CD4-positive, alpha-beta T cell treated with Interleukin-4 for 4 hours (primary cell): ENCODE measurements at places on chromosomes 7 and 10.
A peak's percentile ranks its signal among the peaks of the same experiment; 100 is the strongest.

GRCh38 chr7:144670218-144670617 lies 165.6 kb downstream of the TPK1 start:
- no peak for DNase-seq

DNA sequence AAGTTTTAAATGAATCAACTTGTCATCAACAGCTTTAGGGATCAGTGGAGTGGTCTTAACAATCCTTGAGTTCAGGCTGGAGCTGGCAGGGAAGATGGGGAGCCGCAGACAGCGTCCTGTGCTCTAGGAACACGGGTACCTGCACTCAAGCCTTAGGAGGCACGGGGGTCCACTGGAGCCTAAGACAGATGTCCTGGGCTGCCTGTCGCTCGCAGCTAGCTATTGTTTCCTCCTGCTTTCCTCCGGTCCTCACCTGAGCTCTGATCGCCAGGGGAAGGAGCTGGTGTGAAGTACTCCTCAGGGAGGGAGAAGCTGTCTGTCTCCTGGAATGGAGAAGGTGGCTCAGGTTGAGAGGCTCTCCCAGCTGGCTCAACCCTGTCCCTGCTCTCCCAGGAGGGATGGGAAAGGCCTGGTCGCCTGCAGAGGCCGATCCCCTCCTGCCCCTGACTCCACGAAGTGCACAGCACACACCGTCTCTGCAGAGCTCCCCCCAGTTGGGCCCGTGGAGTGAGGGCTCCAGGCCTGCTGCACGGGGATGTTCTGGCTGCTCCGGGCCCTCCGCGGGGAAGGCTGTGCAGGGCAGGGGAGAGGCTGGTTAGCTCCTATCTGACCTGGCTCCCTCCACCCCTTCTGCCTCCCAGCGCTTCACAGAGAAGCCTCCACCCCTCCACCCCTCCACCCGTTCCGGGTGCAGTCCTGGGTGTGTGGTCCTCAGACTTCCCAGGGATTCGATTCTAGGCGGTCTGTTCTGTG lies 14.5 kb upstream of the PYROXD2 start:
- no peak for DNase-seq

- DNase-seq = no peak
Observed at GRCh38 chr10:99370993-99371392, 41.8 kb downstream of the CNNM1 start.

GRCh38 chr7:129875745-129876411 lies 76.9 kb downstream of the UBE2H start:
- DNase-seq = no peak

GRCh38 chr10:124878457-124878739 lies 63.5 kb upstream of the ZRANB1 start:
- no peak for DNase-seq

DNA sequence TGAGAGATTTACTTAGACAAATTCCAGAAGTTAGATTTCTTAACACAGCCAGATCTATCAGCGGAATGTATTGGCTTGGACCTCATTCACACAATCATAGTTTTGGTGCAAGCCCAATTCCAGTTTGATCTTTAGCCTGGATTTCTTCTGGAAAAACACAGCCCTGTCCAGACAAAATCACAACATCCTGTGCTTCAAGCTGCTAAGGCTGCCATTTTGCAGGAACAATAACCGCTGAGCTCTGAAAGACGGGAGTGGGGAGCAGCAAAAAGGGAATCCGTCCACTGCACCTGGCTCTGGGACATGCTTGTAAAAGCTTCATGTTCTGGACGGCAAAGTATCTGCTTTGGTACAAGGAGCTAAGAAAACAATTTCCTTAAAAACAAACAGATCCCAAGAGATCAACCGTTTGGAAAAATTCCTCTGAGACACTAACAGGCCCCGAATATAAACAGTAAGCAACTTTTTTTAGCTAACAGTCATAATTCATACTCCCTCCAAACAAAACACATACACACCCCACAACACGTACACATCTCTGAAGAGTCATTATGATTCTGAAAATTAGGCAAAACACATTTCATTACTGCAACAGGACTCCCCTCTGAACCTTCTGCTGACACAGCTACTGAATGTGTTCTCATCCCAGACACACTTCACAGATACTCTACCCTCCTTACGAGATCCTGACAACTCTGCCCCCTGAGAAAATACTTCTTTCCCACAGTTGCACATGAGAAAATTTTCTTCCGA lies 32.4 kb downstream of the ITIH5 start:
- no peak for DNase-seq

- DNase-seq = no peak
Observed at GRCh38 chr7:99461221-99461620, 4.7 kb downstream of the ATP5MF start.

DNA sequence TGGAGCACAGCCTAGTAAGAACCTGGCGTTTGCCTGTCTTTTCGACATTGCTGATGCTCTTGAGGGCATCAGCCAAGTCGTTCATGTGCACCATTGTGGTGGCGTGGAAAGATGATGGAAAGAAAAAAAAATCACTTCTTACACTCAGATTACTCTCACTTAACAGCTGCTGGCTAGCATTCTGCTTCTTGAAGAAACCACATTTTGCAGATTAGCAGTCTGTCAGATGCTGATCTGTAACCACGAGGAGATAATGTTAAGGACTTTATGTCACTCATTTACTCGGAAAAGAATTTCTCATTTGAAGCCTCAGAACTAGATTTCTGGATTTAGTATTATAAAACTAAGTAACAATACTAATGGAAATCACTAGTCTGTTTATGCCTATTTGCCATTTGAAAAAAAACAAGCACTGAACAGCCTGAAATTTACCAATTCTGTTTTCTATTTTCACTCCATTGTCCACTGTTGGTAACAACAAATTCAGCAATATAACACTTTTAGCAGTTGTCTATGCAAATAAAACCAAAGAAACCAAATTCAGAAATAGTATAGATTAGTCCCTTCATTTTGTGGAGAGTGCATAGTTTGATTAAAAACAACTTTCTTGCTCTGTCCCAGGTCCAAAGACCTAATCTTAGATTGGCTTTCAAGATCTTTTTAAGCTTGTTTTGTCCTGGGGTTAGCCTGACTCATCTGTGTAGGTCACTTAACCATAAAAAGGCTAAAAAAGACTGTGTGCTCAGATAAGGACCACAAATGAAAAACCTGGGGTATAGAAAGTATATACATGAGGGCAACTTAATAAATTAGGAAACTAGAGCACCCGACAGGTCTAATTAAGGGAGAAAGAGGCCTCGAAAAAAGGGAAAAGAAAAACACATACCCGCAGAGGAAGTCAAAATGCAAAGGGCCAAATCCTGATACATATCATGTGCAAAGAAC lies 67.5 kb downstream of the NT5C2 start:
- DNase-seq = no peak

DNA sequence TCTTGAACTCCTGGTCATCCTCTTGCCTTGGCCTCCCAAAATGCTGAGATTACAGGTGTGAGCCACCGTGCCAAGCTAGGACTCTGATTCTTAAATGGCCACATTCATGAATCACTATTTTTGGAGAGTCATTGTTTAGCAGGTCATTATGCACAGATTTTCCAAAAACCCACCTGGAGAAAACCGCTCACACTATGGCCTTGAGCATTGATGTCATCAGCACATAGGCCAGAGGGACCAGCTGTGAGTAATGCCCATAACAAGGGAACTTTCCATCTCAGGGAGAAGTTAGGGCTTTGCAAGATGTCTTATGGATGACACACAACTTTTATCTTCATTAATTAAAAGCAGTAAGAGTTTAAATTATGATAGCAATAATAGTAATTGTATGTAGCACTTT lies 86.4 kb upstream of the KIF5B start:
- DNase-seq = no peak

DNA sequence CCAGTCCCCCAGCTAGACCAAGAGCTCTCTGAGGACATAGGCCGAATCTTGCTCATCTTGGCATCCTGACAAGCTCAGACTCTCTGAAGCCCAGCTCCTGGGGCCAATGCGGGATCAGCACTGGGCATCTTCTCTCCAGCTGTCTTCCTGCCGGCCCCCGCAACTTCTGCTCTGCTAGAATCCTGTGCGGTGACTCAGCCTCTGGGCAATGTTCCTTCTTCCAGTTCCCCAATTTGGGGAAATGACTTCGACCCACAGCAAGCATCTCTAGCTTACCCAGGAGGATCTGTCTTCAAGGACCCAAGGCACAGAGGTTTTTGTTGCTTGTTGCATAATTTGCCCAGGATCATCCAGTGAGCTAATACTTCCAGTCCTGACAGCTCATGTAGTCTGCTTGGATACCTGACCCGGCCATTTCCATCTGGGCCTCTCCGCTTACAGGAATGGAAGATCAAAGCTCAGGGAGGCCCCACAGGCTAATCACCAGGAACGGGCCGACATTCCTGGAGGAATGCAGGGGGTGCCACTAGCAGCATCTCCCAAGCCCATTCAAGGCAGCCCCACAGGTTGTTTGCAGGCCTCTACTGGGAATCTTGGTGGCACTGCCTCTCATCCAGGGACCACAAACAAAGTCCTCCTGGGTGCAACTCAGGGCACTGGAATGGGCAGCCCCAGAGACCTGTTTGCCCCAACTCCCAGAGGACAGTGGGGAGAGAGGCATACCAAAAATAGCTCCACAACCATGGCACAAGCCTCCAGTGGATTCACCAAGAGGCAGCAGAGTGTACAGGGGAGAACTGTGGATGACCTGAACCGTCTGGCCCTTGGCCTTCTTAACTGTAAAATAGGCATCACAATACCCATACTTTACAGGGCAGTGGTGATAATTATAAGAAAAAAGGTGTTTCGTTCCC lies 151.9 kb downstream of the NEURL1 start:
- peak; percentile 13 for DNase-seq

- no peak for DNase-seq
Observed at GRCh38 chr10:72265508-72265907, 8.2 kb upstream of the DDIT4 start.

- no peak for DNase-seq
Observed at GRCh38 chr7:150370612-150371071, 2.0 kb downstream of the REPIN1 start.

- DNase-seq = no peak
Observed at GRCh38 chr7:112001091-112001826, 204.9 kb downstream of the DOCK4 start.

DNA sequence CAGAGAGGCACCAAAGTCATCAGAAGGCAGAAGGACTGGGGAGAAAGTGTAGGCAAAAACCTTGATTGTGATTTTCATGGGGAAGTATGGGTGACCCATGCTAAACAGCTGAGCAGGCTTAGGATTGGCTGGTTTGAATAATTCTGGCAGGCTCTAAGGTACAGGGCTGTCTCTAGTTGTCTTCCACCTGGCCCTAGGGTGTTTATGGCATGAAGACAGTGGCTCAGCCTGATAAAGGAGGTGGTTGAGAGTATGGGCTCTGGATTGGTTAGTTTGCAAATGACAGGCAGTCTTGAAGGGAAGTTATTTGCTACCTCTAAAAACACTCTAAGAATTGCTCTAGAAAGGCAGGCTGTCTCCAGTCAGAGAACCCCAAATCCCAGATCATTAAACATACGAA lies 100.3 kb downstream of the STRA8 start:
- no peak for DNase-seq

DNA sequence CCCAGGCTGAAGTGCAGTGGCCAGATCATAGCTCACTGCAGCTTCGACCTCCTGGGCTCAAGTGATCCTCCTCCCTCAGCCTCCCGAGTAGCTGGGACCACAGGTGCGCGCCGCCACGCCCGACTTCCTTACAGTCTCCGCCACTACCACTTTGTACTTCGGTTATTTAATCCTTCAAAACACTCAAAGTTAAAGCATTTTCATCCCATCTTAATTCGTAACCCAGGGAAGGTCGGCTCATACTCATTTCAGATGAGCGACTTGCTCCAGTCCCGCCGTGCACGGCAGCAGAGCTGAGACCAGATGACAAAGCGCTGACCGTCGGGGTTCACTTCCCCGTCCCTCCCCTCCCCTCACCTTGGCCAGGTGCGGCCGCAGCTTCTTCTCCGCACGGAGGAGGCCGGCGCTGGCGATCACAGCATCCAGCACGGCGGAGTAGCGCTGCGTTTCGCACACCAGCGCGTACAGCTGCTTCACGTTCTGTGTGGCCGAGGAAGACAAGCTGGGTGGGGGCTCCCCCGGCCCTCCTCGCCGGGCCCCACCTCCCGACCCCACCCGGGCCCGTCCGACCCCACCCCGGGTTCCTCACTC lies 457 bp downstream of the NSUN5 start:
- no peak for DNase-seq

DNA sequence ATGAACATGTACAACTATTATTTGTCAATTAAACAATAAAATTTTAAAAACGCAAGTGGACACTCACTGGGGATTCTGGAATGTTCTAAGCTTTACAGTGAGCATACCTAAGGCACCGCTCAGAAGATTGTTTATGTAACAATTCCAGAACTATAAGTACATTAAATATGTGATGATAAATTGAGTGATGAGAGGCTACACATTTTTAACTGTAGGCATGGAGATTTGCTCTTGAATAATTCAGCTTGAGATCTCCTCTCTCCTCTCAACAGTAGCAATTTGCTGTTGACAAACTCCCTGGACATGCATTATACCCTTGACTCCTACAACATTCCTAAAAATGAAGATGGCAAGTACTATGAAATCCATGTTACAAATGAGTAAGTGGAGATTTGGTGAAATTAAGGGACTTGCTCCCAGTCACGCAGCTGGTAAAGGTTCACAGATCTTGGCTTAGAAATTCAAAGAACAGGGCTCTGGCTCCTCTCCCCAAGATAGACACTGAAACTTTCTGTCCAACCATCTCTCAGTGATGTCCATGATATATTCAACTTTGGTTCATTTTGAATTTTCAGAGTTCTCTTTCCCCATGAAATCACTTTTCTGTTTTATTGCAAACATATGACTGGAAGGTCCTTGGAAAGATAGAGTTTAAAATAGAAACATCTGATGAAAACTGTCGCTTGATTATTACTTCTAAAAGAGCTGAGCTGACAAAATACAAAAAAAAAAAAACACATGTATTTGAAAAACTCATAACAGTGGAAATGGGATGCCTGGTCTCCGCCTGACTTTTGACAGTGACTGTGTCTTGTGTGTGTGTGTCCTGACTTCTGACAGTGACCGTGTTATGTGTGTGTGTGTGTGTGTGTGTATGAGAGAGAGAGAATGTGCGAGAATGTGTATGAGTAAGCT lies 488.3 kb downstream of the TNS3 start:
- no peak for DNase-seq

- no peak for DNase-seq
Observed at GRCh38 chr7:13743226-13743625, 246.2 kb downstream of the ETV1 start.

- no peak for DNase-seq
Observed at GRCh38 chr7:47405921-47406800, 175.8 kb downstream of the TNS3 start.

GRCh38 chr10:77943121-77943901 lies 16.8 kb upstream of the DLG5 start:
- no peak for DNase-seq

GRCh38 chr7:4000139-4000538 lies 682.0 kb upstream of the FOXK1 start:
- DNase-seq = no peak

- DNase-seq = peak; percentile 79
Observed at GRCh38 chr7:50369143-50370026, 64.9 kb downstream of the IKZF1 start.

- DNase-seq = no peak
Observed at GRCh38 chr7:102111061-102112041, 175.3 kb upstream of the SH2B2 start.

DNA sequence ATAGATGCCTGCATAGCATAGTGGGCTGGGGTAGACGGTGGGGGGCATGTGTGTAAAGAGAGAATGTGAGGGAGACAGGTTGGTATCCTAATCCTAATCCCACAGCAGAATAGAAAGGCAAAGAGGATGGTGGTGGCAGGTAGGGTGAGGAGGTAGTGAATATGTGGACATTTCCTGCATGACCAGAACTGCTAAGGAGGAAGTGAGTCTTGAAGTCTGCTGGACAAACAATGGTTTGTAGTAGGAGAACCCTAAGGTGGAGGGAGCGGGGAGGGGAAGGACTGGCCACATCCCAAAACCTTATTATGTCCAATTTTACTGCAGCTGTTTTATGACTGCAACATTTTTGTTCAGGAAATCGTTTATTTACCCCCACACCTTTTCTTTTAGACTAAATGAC lies 279.7 kb downstream of the AUTS2 start:
- no peak for DNase-seq
